ENCODE measurements at places on chromosomes 4 and X.

DNA sequence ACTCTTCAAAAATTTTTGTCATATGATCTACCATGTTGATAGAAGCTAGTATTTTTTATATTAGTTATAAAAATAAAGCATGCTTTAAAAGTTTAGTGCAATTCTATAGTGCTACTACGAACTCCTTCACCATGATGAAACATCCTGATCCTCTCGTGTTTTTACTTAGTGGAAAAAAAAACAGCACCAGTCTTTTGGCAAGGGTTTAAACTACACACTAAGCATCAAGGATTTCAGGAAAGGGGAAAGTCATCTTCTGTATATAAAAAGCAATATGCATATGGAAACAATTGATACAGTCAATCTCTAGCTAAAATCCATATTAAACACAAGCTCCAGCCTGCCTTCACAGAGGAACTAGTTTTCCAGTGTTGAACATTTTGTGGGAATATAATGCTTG lies 18.7 kb downstream of the CHM start:
- DNase-seq: no peak

DNA sequence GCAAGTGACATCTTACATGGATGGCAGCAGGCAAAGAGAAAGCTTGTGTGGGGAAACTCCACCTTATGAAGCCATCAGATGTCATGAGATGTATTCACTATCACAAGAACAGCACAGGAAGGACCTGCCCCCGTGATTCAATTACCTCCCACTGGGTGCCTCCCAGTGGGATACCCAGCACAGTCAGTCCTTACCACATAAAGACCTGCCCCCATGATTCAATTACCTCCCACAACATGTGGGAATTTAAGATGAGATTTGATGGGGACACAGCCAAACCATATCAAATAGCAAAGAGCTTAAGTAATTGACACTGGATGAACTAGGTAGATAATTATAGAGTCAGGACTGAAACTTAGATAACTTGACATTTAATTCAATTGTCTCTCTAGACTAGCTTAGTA lies 85.6 kb downstream of the SLIT2 start:
- DNase-seq: no peak

DNA sequence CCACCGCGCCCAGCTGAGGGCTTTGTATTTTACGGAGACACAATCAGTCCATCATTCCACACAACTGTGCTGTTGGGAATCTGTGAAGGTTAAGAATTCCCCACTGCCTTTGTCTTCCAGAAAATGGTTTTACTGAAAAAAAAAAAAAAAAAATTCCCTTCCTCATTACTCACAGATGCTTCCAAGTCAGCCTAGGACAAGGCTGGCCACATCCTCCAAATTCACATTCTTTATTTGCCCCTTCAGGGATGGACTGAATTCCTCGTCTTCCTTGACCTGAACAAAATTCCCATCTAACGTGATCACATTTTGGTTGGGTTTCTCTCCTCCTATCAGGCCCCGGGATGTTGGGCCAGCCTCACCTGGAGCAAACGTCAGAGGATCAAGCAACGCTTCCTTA lies 130.3 kb downstream of the DHRSX start:
- DNase-seq: no peak

- DNase-seq: no peak
Observed at GRCh38 chr4:19293781-19294180, 957.9 kb upstream of the SLIT2 start.

DNA sequence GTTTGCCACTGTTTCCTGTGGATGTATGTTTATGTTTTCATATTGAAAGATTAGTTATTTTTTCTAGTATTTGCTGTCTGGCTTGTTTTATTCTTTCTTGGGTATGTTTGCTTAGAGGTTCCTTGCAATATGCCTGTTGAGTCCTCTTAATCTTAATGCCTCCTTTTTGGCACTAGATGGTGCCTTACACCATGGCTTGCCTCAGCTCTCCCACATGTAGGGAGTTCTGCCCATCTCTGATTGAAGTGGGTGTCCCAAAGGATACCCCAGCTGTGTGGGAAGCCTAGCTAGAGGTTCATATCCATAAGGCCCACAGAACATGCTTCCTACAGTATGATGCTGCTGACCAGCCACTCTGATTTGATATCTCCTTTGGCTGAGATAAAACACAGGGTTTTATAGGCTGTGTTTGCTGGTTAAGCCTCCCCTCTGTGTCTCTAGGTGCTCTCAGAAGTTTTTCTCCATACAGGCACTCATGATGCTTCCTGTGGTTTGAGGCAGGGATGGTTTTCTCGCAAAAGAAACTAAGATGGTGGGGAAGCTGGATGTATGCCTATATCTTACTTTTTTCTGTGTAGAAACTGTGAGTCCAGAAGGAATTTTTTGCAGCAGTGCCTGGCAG lies 162.4 kb downstream of the ASB9 start:
- peak; percentile 9 for DNase-seq

All from NCI-H1436 (cell line).